ENCODE measurements at places on chromosomes 3 and 15. TPM values are rescaled to one million over a fixed set of nuclear protein-coding genes. Genes with fewer than 3 reads are reported as not detected.

DNA sequence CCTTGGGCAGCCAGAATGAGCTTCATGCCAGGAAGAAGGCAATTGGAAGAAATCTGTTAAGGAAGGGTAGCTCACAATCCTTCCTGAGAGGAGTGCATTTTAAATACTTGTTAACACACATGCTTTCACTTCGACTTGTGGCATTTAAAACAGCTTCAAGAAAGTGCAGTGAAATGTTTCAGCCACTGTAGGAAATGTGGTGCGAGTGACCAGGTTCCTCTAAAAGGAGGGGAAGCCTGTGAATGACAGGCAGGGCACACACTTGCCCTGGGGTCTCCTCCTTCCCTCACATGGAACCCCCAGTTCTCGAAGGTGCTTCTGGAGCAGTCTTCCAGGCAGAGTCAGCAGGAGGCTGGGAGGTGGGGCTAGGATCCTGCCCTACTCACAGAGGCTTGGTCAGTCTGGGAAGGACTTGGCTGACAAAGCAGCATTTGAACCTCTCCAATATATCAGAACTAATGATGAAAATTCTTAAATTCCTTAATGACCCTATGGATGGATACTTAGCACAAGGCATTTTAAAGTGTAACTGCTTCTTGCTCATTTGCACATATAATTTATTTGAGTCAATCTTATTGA is 358.6 kb downstream of the CHST2 start:
- H3K4me3 ChIP-seq = no peak overlapping the region
- no peak overlapping the region for H3K27ac ChIP-seq
- no peaks in the 10 kb centered on the region for H3K36me3 ChIP-seq

NBEAL2 gene
- 54.4 TPM for total RNA-seq

GRCh38 chr3:81463781-81464180 is 297.7 kb downstream of the GBE1 start:
- no peak overlapping the region for H3K27ac ChIP-seq
- H3K4me3 ChIP-seq = no peak overlapping the region
- no peaks in the 10 kb centered on the region for H3K36me3 ChIP-seq
- DNase-seq = no peak
- no peaks in the 10 kb centered on the region for H3K4me1 ChIP-seq

GRCh38 chr15:39850436-39850835 is 67.8 kb upstream of the FSIP1 start:
- no peaks in the 10 kb centered on the region for H3K4me1 ChIP-seq
- H3K36me3 ChIP-seq = no peaks in the 10 kb centered on the region
- H3K27ac ChIP-seq = no peak overlapping the region
- DNase-seq = no peak
